ENCODE measurements at places on chromosomes 2 and 18. TPM values are rescaled to one million over a fixed set of nuclear protein-coding genes. Genes with fewer than 3 reads are reported as not detected.

- DNase-seq = no peak
These were observed 74.0 kb downstream of the AFF3 start for GRCh38 chr2:100068395-100068794.

DNA sequence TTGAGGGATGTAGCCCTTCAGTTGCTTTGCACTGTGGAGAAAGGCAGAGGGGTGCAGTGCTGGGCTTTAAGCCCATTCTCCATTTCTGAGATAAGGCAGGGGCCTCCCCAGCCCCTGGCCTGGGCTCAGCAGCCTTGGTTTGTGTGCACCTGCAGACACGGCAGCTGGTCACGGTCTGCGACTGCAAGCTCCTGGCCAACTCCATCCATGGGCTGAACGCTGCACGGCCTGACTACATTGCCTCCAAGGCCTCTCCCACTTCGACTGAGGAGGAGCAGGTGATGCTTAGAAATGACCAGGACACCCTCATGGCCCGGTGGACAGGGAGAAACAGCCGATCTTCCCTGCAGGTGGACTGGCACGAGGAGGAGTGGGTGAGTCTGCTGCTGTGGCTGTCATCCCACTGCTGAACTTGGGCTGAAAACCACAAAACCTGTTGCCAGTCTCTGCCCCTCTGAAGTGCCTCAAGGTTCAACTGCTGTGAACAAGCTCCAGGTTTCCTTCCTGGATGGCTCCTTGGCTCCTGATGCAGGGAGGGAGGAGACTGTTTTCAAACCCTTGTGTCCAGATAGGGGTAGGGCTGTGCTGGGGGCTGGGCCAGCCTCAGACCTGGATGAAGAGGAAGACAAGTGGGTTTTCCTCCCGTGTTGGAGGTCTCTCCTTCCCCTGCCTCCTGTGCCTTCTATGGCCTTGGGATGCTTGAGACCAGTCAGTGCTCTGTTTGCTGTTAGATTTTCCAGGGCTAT, 54.0 kb downstream of the COA5 start:
- DNase-seq = no peak

- no peak for DNase-seq
These were observed 19.9 kb upstream of the NRP2 start for GRCh38 chr2:205662206-205662965.

DNA sequence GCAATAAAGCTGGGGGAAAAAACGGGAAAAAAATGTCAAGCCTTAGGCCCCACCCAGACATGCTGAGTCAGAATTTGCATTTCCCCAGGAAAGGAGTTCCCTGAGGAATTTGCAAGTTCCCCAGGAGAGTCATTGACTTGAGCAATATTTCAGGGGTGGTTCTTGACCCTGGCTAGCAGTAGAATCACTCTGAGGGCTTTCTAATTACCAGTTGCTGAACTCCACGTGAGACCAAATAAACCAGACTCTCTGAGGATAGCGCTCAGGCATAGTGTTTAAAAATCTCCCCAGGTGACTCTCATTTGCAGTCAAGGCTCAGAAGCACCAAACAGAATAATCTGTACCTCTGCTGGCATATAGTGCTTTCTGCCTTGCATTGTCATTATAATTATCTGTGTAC, 48.7 kb downstream of the C1QL2 start:
- DNase-seq = no peak

DNA sequence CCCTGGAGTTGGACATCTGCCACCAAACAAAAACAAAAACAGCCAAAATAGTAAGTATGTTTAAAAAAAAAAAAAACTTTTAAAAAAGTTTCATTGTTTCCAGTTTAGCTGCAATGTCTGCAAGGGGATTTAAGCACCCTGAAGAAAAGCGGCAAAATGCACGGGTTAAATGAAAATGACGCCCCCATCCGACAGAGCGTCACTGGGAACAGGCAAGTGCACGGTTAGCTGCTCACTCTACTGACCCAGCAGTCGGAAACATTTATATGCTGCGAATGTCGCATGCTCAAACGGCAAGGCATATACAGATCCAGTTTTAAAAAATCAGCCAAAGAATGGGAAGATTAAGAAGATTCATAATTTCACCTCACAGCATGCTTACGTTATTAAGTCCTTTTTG, 142.8 kb upstream of the PXDN start:
- DNase-seq = no peak

NEU4 gene
- 1.1 TPM for total RNA-seq

- no peak for DNase-seq
These were observed 233.7 kb downstream of the PRKCE start for GRCh38 chr2:45885171-45885621.

CLEC4F gene
- total RNA-seq = not detected

CYTIP gene
- 0.08 TPM for total RNA-seq

GRCh38 chr2:201978986-201979385, 54.7 kb upstream of the FZD7 start:
- no peak for DNase-seq

FBXO41 gene
- 18.0 TPM for total RNA-seq

GRCh38 chr2:8682719-8683667, 1.1 kb downstream of the ID2 start:
- peak; percentile 70 for DNase-seq

DNA sequence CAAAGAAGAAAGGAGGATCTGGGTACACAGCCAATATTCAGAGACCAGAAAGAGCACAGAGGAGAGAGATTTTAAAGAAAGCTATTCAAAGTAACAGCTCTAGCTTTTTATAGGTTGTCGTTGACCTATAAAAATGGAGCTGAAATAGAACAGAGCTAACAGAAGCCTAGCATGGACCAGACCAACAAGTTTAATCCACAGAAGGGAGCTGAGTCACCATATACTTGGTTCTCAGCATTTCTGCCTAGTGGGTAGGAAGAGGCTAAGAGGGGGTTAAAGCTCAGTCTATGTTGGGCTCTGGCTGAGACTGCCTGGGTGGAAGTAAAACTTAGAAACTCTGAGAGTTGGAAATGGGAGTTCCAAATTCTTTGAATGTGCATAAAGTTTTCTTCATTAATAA, 678.0 kb upstream of the CDH2 start:
- DNase-seq = no peak

SGPP2 gene
- total RNA-seq = 16.9 TPM

DNA sequence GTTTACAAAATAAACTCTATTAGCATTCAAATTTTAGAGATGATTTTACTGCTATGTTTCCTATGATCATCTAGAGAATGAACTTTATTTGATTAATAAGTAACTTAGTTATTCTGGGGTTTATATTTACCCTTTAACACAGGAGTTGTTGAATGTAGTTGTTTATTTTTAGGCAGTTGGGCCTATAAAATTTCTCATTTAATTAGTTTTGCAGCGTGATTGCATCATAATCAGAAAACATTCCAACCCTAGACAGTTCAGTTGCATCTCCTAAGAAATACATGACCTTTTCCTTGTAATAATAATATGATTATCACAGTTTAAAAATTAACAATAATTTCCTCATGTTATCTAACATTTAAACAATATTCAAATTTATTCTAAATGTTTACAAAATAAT, 224.7 kb upstream of the CDH7 start:
- DNase-seq = no peak

DNA sequence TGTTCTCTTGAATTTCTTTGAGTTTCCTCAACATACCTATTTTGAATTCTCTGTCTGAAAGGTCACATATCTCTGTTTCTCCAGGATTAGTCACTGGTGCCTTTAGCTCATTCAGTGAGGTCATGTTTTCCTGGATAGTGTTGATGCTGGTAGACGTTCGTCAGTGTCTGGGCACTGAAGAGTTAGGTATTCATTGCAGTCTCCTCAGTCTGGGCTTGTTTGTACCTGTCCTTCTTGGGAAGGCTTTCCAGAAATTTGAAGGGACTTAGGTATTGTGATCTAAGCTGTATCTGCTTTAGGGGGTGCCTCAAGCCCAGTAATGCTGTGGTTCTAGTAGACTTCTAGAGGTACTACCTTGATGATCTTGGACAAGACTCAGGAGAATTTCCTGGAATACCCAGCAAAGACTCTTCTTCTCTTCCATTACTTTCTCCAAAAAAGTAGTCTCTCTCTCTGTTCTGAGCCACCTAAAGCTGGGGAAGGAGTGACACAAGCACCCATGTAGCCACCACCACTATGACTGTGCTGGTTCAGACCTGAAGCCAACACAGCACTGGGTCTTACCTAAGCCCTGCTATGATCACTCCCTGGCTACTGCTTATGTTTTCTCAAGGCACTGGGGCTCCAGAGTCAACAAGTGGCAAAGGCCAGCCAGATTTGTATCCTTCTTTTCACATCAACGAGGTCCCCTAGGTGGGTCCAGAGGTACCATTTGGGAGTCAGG, 852.0 kb downstream of the BCL11A start:
- DNase-seq = no peak

- DNase-seq = no peak
These were observed 2.6 kb upstream of the RBM43 start for GRCh38 chr2:151264157-151264825.
